ENCODE measurements at places on chromosomes 16 and 17. TPM values are rescaled to one million over a fixed set of nuclear protein-coding genes. Genes with fewer than 3 reads are reported as not detected.
A peak's percentile ranks its signal among the peaks of the same experiment; 100 is the strongest.

GRCh38 chr17:66429680-66430079 is 127.3 kb downstream of the PRKCA start:
- no peak overlapping the region for H3K4me3 ChIP-seq
- no peak overlapping the region for H3K27ac ChIP-seq
- no peaks in the 10 kb centered on the region for H3K27me3 ChIP-seq
- peaks cover 68% of the 10 kb centered on the region for H3K4me1 ChIP-seq

Gene ACSM2A
- total RNA-seq, result not detected

Gene C16orf74
- total RNA-seq, result 0.33 TPM

Gene HS3ST3B1
- total RNA-seq, result 29.9 TPM

Gene C17orf107
- total RNA-seq, result 0.98 TPM

- no peak for DNase-seq
- H3K27ac ChIP-seq, result no peak overlapping the region
- no peak overlapping the region for H3K4me3 ChIP-seq
- no peaks in the 10 kb centered on the region for H3K4me1 ChIP-seq
- H3K36me3 ChIP-seq, result no peaks in the 10 kb centered on the region
These were observed 325.0 kb downstream of the CBLN1 start for GRCh38 chr16:48956620-48957019.

DNA sequence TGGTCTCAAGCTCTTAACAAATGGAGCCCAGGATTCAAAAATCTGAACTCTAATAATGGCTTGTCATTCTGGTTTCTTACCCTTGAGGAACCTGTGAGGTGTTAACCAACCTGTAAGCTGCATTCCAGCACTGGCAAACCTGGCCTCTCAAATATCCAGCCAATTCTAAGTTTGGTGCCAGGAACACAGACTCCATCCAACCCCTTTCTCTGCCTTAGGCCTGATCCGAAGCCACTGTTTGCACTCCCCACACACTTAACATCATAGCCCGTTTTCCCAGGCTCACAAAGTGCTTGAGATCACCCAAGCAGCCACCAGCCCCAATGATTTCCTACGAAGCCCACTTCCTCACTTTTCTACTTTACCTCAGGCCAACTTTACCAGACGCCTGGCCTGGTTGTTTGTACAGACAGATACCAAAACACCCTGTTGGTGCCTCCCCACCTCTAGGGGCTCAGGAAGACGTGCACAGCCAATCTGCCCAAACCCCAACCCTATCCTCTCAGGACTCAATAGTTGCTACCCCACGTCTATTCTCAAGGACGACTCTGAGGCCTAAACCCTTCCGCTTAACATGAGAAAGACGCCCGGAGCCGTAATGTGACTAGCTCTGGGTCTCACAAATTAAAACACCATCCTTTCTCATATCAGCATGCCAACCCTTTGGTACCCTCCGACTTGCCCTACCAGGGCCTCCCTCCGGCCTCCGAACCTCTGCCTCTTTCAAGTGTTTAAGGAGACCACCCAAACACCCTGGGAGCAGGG is 3.2 kb upstream of the PER1 start:
- H3K27me3 ChIP-seq, result no peaks in the 10 kb centered on the region
- no peak for DNase-seq
- no peak overlapping the region for H3K27ac ChIP-seq
- peaks cover 48% of the 10 kb centered on the region for H3K4me1 ChIP-seq
- peaks cover 26% of the 10 kb centered on the region for H3K36me3 ChIP-seq
- H3K4me3 ChIP-seq, result no peak overlapping the region

DNA sequence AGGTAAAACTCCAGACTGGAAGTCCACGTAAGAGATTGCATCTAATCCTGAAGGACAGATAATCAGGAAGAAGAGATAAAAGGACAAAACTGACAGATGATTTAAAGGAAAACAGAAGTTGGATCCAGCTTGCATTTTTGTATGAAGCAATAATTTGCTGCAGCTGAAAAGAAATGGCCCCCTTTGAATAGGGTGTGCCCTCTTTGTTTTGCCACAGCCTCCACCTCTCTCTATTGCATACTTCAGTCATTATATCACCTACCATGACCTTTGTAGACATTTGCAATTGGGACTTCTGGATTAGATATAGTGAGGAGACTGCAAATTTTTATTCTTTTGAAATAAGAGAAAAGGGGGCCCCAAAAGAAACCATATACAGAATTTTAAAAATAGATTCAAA is 8.1 kb downstream of the NOG start:
- DNase-seq, result no peak
- H3K4me1 ChIP-seq, result peaks cover 9% of the 10 kb centered on the region
- H3K4me3 ChIP-seq, result no peak overlapping the region
- peaks cover 53% of the 10 kb centered on the region for H3K27me3 ChIP-seq

GRCh38 chr17:2419486-2419885 is 18.6 kb upstream of the MNT start:
- no peak overlapping the region for H3K27ac ChIP-seq
- H3K4me1 ChIP-seq, result peaks cover 2% of the 10 kb centered on the region
- DNase-seq, result no peak
- no peaks in the 10 kb centered on the region for H3K27me3 ChIP-seq
- H3K36me3 ChIP-seq, result no peaks in the 10 kb centered on the region

Gene NLRC3
- total RNA-seq, result 97.8 TPM

Gene AGRP
- total RNA-seq, result not detected

DNA sequence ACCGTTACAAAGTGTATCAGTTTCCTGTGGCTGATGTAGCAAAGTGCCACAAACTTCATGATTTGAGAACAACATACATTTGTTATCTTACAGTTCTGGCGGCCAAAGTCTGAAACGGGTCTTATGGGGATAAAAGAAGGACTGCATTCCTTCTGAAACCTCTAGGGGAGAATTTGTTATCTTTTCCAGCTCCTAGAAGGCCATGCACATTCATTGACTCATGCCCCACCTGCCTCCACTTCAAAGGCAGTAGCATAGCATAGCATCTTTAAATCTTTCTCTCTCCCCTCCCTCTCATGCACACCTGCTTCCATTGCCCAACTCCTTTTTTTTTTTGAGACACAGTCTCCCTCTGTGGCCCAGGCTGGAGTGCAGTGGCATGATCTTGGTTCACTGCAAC is 190.7 kb upstream of the DYNLRB2 start:
- no peak overlapping the region for H3K4me3 ChIP-seq
- no peak for DNase-seq
- H3K36me3 ChIP-seq, result no peaks in the 10 kb centered on the region
- H3K27me3 ChIP-seq, result peaks cover 9% of the 10 kb centered on the region
- no peaks in the 10 kb centered on the region for H3K4me1 ChIP-seq
- H3K27ac ChIP-seq, result no peak overlapping the region

DNA sequence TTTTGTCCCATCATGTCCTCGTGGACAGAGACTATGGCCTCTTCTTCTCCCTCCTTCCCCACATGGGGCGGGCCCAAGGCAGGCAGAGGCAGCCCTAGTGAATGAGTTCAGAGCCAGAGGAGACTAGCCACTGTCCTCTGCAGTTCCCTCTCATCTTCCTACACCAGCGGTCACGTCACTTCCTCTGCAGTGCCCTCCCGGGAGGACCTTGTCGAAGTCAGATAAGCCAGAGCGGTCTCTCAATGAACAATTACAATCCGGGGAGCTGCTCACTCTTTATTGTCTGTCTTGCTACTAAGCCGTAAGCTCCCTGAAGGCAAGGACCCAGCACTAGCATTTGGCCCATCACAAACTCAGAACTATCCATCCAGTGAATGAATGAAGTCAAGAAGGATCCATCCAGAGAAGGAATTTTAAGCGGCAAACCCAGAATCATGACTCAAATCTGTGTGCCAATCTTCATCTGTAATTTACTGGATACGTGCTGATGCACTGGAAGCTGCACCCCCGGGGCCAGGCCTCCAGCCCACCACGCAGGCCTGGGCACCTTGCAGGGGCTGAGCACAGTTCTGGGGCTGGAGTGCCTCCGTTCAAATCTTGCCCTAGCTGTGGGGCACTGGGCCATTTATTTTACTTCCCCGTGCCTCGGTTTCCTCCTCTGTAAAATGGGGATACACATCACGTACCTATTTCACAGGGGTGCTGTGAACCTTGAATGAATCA is 18.1 kb downstream of the ZNF423 start:
- no peaks in the 10 kb centered on the region for H3K36me3 ChIP-seq
- no peaks in the 10 kb centered on the region for H3K4me1 ChIP-seq
- H3K27me3 ChIP-seq, result peaks cover 25% of the 10 kb centered on the region
- no peak overlapping the region for H3K4me3 ChIP-seq

Gene CSH2
- total RNA-seq, result not detected

DNA sequence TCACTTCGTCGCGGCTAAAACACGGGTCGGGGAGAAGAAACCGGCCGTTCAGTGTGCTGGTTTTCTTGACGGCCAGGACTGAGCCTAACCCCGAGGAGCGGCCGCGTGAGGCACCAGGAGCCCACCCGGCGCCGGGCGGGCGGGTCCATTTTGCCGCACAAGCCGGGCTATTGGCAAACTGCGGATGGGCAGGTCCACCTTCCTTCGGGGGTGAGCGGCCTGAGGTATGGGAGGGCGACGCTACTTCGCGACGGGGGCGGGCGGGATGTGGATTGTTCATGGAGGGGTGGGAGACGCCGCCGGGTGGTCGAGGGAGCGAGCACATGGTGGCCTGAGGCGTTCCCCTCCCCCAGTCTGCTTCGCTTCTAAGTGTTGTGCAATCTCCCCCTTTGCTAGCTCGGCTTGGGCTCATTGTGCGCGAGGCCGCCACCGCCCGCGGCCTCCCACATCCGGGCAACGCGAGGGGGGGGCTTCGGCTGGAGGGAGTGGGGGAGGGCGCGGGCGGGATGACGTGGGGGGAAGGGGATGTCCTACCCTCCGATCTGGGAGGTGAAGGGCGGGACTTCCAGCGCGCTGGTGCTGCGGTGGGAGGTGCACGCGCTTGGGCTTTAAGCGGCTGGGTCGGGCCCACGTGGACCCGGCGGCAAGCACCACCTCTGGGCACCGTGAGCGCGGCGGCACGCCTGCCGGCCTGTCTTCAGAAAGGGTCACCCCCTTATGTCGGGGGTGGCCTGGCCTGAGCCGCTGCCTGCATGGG is 5.9 kb upstream of the CD68 start:
- peak; percentile 94 for DNase-seq
- H3K4me3 ChIP-seq, result peak overlapping the region; percentile 93
- peaks cover 84% of the 10 kb centered on the region for H3K36me3 ChIP-seq

DNA sequence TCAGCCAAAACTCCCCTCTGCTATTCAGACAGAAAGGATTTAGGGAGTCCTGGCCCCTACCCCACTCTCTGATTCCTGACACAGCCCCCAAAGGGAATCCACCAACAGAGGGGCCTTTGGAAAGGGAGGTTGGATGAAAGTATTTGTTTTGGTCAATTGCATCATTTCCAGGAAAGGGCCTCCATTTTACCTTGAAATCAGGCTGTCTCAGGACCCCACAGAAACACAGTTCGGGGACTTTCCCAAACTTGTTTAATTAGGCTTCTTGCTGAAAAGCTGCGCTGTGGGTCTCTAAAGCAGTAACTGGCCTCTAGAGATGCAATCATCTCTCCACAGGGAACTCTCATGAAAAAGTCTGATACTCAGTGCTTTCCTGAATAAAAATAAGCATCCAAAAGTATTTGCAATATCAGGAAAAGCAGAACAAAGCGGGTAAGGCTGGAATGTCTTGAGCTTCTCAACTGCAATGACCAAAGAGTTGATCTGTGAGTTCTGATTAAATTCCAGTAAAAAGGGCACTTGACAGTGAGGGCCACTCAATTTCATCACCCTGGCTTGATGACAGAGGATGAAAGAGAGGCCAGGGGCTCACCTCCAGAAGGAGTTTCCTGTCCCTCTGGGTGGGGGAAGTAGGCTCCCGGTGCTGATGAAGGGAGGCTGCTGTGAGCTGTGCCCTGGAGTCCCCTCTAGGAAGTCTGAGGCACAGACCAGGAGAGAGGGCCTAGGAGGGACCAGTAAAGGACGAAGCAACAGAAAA is 36.3 kb downstream of the LYRM9 start:
- H3K27ac ChIP-seq, result no peak overlapping the region
- DNase-seq, result no peak
- peaks cover 21% of the 10 kb centered on the region for H3K27me3 ChIP-seq
- H3K36me3 ChIP-seq, result no peaks in the 10 kb centered on the region
- no peak overlapping the region for H3K4me3 ChIP-seq

DNA sequence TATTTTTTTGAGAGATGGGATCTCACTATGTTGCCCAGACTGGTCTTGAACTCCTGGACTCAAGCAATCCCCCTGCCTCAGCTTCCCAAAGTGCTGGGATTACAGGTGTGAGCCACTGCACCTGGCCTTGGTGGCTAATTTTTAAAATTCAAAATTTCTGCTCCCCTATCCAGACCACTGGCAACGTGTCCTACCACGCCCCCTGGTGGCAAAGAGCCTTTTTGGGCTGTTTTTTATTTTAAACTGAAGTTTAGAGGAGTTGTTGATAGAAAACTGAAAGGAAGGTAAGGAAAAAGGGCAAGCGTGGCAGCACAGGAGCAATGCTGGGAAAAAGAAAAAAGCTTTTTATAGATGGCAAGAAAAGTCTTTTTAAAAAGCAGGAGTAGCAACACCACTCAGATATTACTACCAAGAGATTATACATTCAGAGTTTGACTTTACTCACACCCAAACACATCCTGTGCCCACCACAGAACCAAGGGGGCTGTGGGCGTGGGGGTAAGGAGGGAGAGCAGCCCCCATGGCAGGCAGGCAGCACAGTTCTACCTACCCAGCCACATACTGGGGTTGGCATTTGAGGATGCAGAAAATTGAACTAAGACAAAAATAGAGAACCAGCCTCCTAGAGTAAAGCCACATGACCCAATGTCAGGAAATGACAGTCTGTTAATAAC is 4.2 kb upstream of the MXRA7 start:
- H3K36me3 ChIP-seq, result peaks cover 62% of the 10 kb centered on the region
- peak overlapping the region; percentile 86 for H3K27ac ChIP-seq

GRCh38 chr16:48895142-48895541 is 285.2 kb upstream of the N4BP1 start:
- H3K4me1 ChIP-seq, result no peaks in the 10 kb centered on the region
- no peaks in the 10 kb centered on the region for H3K27me3 ChIP-seq
- no peak overlapping the region for H3K27ac ChIP-seq
- no peaks in the 10 kb centered on the region for H3K36me3 ChIP-seq

GRCh38 chr16:2840914-2841313 is 10.8 kb downstream of the ZG16B start:
- H3K27ac ChIP-seq, result no peak overlapping the region
- no peak for DNase-seq
- no peak overlapping the region for H3K4me3 ChIP-seq
- peaks cover 41% of the 10 kb centered on the region for H3K4me1 ChIP-seq

GRCh38 chr17:69878661-69879060 is 196.4 kb upstream of the KCNJ16 start:
- no peaks in the 10 kb centered on the region for H3K27me3 ChIP-seq
- no peaks in the 10 kb centered on the region for H3K4me1 ChIP-seq
- no peaks in the 10 kb centered on the region for H3K36me3 ChIP-seq
- no peak overlapping the region for H3K27ac ChIP-seq
- no peak for DNase-seq
- no peak overlapping the region for H3K4me3 ChIP-seq

- H3K36me3 ChIP-seq, result peaks cover 4% of the 10 kb centered on the region
- H3K4me3 ChIP-seq, result peak overlapping the region; percentile 87
- H3K4me1 ChIP-seq, result peaks cover 38% of the 10 kb centered on the region
- peak overlapping the region; percentile 99 for H3K27ac ChIP-seq
- DNase-seq, result peak; percentile 73
These were observed 17.3 kb upstream of the EEF2K start for GRCh38 chr16:22188595-22189442.
